KG1 (cell line): ENCODE measurements at places on chromosomes 7 and 10.

DNA sequence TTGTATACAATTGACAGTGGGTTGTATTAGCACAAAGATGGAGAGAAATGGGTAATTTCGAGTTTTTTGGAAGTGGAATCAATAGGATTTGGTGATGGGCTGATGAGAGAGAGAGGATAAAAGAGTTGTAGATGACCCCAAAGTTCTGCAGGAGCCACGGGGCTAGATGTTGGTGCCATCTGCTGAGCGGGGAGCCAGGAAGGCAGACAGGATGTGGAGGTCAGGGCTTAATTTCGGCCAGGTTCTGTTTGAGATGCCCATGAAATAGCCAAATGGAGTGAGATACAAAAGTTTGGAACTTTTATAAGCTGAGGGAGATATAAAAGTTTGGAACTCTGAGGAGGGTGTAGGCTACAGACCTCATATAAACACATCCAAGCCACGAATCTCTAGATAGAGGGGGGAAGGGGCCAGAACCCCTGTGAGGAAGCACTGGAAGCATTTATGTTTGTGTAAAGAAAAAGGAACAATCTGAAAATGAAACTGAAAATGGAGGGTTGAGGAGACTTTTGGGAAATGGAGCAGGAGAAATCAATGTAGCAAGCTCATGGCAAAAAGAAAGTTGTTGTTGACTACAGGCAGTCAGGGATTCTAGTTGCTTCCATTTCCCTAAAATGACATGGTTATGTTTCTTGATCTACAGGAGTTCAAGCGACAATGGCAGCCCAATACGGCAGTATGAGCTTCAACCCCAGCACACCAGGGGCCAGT is 2.2 kb downstream of the GIMAP4 start:
- DNase-seq: no peak

GRCh38 chr10:9807846-9808245 is 1209.8 kb upstream of the CELF2 start:
- DNase-seq: no peak

GRCh38 chr7:123961771-123962170 is 36.7 kb downstream of the SPAM1 start:
- no peak for DNase-seq

- no peak for DNase-seq
Observed at GRCh38 chr7:47291461-47292081, 290.3 kb downstream of the TNS3 start.

- DNase-seq: no peak
Observed at GRCh38 chr7:101018271-101019167, 1.4 kb upstream of the MUC17 start.

DNA sequence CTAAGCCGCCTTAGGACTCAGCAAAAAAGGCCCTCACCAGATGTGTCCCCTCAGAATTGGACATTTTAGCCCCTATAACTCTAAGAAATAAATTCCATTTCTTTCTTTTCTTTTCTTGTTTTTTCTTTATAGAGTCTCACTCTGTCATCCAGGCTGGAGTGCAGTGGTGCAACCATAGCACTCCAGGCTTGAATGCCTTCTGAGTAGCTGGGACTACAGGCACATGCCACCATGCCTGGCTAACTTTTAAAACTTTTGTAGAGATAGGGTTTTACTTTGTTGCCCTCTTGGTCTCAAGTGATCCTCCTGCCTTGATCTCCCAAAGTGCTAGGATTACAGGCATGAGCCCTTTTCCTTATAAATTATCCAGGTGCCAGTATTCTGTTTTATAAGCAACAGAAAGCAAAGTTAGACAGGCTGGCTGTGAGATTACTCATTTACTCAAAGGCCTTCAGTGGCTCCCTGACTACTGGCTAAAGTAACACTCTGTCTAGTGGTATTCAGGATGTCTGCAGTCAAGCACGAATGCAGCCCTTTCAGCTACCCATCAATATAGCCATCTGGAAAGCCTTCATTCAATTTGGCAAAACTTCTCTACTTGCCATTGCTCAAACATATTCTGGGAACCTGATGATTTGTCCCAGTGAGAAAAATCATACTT is 128.6 kb downstream of the ICA1 start:
- no peak for DNase-seq

DNA sequence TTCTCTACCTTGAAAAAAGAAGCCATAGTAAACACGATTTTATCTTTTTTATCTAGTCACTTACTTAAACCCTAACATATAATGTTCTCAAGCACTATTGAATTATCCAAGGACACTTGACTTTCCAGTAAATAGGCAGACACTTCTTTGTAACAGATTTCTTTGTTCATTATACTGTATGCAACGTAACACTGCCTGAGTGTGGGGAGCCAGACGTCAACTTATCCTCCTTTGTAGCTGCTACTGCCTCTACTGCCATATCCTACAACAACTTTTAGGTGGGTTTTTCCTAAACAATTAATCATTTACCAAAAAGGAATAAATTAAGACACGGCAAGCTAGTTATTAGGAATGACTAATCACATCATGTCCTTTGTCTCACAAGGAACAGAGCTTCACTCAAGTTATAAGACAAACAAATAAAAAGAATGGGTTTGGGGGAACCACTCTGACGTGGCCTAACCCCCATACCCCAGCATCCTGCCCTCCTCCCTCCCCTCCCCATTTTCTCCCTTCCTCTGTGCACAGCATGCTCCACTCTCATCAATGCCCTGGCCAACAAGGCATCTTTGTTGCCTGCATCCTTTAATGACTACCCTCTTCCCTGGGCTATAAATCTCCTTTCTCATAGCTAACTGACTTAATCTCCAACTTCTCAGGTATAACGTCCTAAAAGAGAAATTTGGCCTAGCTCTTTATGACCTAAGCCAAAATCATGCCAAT is 43.3 kb downstream of the DOCK4 start:
- no peak for DNase-seq

GRCh38 chr10:48913674-48914073 is 26.0 kb downstream of the LRRC18 start:
- DNase-seq: no peak
